Lung (tissue), 17 donors: ENCODE measurements at places on chromosomes 3 and 15.

DNA sequence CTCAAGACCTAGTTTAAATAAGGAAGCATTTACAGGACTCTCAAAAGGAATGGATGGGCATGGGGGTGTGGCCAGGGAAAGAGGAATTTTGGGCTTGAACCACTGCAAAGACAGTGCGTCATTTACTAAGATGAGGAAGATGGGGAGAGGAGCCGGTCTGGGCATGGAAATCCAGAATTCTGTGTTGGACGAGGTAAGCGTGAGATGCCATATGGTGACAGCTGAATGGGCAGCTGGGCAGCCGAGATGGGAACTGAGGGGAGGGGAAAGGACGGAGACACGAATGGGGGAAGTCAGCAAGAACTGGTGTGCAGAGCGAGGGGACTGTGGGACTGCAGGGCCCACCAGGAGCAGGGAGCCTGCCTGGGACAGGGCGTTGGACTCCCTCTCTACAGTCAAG lies 24.2 kb downstream of the TMEM44 start:
- DNase-seq = no peak

DNA sequence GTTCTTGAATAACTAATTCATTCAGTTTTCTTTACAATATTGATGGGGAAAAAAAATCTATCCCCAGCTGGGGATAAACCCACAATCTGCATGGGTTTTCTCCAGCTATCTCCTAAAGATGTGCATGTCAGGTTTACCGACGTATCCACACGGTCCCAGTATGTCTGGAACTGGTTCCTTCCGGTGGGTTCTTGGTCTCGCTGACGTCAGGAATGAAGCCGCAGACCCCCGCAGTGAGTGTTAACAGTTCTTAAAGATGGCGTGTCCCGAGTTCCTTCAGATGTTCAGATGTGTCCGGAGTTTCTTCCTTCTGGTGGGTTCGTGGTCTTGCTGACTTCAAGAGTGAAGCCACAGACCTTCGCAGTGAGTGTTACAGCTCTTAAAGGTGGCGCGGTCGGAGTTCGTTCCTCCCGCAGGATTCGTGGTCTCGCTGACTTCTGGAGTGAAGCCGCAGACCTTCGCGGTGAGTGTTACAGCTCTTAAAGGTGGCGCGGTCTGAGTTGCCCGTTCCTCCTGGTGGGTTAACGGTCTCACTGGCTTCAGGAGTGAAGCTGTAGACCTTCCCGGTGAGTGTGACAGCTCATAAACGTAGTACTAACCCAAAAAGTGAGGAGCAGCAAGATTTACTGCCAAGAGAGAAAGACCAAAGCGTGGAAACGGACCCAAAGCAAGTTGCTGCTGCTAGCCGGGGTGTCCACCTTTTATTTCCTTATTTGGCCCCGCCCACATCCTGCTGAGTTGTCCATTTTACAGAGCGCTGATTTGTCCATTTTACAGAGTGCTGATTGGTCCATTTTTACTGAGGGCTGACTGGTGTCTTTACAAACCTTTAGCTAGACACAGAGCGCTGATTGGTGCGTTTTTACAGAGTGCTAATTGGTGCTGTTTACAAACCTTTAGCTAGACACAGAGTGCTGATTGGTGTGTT lies 195.1 kb upstream of the NR2F2 start:
- DNase-seq = no peak

- no peak for DNase-seq
Measured at GRCh38 chr15:38672814-38673670, 108.4 kb upstream of the RASGRP1 start.

- DNase-seq = no peak
Measured at GRCh38 chr3:61132062-61132461, 119.2 kb downstream of the FHIT start.

GRCh38 chr3:88057630-88058305 lies 1.0 kb downstream of the CGGBP1 start:
- DNase-seq = peak; percentile 70

GRCh38 chr15:25170113-25170731 lies 215.4 kb downstream of the SNRPN start:
- DNase-seq = no peak
